NCI-H1092 treated with DMSO at 0.1 percent for 48 hours (cell line): ENCODE measurements at places on chromosomes 6 and 20.

DNA sequence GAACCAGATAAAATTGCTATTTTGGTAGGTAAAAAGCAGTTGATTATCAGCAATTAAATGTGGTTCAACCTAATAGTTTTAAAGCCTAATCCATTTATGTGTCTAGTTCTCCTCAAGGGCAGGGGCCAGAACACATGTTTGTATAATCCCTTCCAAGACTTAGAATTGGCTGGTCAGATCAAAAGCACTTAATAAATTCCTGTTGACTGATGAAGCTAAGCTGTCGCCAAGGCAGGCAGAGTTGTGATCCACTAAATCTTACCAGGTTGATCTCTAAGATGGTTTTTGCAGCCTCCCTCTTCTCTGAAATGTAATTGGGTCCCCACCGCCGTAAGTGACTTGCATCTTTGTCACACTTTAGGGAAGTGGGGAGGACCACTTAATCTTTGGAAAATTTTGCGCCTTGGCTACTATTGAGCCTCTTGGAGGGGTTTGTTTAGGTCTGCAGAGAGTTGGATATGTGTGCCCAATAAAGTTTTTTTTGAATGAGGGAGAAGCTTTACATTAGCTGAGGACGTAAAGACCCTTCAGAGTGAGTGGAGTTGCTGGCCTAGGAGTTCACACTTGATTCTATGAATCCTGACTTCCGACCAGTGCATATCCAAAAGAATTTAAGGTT is 65.9 kb downstream of the PHF20 start:
- no peak for DNase-seq

DNA sequence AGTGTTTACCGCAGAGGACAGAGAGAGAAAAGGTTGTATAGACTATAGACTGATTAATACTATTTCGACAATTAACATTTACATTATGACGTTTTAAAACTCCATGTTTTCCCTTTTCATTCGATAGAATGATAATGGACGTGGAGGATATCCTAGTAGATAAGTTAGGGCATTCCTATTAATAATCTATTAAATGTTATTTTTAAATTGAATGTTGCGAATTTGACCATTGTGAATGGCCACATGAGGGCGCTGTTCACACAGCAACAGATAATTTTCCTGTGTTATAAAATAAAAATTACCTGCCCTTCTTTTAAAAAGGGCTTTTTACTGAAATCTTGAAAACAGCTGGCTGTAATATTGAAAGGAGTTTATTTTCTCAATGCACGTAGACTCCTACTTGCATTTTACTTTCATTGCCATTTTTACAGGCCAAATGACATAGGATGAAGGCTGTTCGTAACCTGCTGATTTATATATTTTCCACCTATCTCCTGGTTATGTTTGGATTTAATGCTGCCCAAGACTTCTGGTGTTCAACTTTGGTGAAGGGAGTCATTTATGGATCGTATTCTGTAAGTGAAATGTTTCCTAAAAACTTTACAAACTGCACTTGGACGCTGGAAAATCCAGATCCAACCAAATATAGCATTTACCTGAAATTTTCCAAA is 3.3 kb downstream of the ADGRB3 start:
- DNase-seq: peak; percentile 26

GRCh38 chr20:56245761-56246160 is 2.8 kb upstream of the MC3R start:
- DNase-seq: no peak

- no peak for DNase-seq
Measured at GRCh38 chr6:116797585-116797984, 31.3 kb downstream of the GPRC6A start.

DNA sequence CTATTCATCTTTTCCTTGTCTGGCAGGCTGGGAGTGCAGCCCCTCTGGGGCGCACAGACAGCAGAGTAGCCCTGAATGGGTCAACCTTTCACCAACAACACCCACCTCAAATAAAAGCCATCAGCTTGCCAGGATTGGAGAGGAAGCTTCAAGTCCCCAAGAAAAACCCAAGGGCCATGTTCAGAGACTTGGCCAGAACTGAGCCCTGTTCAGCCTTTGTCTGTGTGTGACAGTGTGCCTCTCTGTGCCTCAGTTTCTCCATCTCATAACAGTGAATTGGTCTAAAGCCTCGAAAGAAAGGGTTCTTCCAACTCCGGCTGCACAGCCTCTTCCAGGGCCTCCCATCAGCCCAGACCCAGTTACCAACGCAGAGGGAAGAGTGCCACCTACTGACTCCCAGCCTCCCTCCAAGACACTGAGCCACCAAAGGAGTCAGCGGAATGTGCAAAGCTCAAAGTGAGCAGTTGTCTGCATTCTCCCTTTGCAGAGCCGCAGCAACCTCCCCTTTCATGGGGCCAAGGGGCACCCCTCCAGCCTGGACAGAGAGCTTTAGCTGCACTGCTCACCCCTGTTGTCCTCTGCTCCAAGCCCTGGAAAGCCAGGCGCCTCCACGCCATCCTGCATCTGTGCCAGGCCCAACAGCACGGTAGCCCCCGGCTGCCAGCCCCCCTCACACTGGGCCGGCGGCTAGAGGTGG is 82.7 kb upstream of the TOP1 start:
- peak; percentile 51 for DNase-seq

GRCh38 chr6:132695773-132696172 is 18.1 kb downstream of the VNN1 start:
- DNase-seq: no peak

- no peak for DNase-seq
Measured at GRCh38 chr6:45437439-45437815, 59.7 kb upstream of the SUPT3H start.

GRCh38 chr20:49356676-49357075 is 78.8 kb upstream of the ZNFX1 start:
- no peak for DNase-seq

DNA sequence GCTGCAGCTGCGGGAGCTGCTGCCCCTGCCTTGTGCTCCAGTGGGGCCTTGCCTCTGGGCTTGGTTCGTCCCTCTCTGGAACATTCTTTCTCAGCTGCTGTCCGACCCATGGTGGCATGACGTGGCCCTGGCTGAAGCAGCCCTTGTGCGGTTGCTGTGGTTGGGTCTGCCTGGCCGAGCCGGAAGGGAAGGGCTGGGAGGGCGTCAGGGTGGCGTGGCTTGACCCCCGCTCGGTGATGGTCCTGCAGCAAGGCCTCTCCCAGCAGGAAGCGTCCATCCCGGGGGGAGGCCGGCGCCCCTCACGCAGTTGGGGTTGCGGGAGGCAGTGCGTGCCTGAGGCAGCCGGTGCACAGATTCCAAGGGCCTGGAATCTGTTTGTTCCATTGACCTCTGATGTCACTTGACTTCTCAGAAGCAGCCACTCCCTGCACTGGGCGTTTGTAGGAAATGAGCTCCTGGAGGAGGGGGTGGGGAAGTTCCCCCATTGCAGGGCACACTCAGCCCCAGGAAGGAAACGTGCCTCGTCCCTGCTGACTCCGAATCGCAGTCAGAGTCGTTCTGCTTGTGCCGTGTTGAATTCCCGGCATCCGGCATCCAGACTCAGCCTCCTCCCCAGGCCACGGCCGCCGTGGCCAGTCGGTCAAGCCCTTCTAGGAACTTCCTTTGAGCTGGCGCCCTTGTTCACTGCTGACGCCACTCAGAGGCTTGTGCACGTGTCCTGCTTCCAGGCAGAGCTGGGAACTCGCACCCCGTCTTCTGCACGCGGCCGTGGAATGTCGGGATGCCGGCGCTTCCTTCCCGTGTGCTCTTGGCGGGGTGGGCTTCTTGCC is 9.7 kb upstream of the TNFRSF6B start:
- DNase-seq: no peak

DNA sequence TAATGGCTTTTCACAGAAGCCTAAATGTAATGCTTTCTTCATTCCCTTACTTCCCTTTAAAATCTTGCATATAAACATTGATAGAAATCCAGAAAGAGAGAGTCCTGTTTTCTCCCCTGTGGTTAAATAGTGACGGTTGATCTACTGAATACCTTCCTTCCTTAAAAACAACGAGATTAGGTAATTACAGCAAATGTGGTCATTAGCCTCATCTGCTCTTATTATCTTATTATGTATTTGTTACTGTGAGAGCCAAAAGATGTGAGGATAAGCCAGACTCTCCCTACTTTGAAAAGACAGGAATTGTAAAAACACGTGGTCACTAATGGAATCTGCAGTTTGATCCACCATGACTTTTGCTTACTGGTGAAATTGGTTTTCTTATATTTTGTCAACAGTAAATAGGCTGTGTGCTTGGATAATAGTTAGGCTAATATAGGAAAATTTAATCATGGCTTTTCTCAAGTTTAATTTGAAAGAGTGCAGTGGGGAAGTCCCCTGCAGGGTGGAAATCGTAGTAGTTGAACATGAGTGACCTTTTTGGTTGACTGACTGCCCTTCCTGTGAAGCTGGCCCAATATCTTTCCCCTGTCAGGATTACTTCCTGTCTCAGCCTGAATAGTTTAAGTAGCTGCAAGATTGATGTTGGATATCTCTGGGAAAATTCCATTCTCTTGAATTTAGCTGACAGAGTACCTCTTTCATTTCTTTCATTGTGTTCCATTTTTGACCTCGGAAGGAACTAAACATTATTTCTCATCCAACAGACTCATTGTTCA is 62.8 kb downstream of the JARID2 start:
- no peak for DNase-seq

- peak; percentile 14 for DNase-seq
Measured at GRCh38 chr6:26234421-26235301, 130.3 kb upstream of the BTN3A2 start.

DNA sequence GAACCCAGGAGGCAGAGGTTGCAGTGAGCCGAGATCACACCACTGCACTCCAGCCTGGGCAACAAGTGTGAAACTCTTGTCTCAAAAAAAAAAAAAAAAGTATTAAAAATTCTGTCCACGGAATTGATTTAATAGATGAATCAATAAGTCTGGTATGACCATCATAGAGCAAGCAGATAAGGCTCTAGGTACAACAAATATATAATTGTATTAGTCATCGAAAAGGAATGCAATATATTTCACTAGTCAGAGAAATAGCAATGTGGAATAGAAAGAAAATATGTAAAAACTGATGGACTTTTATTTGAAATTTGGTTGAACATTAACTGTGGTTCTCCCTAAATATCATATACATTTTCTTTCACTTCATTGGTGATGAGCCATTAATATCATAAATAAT is 476.8 kb upstream of the AGPAT4 start:
- DNase-seq: no peak

DNA sequence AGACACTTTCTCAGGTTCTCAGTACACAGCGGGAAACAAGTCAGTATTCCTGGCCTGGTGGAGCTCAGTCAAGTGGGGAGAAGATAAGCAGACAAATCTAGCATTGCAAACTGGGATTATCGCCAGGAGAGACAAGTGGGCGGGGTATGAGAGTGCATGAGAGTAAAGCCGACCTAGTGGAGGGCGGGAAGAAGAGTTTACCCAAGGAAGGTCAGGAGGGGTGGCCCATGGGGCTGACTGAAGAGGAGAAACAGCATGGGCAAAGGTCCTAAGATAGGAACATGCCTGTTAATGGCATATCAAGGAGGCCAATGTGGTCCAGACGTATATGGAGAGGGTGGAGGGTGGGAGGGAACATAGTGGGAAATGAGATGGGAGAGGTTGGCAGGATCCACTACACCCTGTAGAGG is 12.4 kb upstream of the CSNK2A1 start:
- peak; percentile 11 for DNase-seq
